ENCODE measurements at places on chromosomes 1 and 21. TPM values are rescaled to one million over a fixed set of nuclear protein-coding genes. Genes with fewer than 3 reads are reported as not detected.

Gene GABPB2
- 5.4 TPM for total RNA-seq

- no peak overlapping the region for H3K27ac ChIP-seq
- H3K4me3 ChIP-seq: no peak overlapping the region
- no peaks in the 10 kb centered on the region for H3K36me3 ChIP-seq
- no peaks in the 10 kb centered on the region for H3K4me1 ChIP-seq
- peaks cover 3% of the 10 kb centered on the region for H3K27me3 ChIP-seq
Observed at GRCh38 chr1:161497961-161498360, 7.3 kb upstream of the FCGR2A start.

Gene PM20D1
- not detected for total RNA-seq

Gene C1orf141
- total RNA-seq: not detected

Gene TAS1R3
- total RNA-seq: 1.3 TPM

Gene KDF1
- total RNA-seq: 1.2 TPM

Gene XCL2
- not detected for total RNA-seq

DNA sequence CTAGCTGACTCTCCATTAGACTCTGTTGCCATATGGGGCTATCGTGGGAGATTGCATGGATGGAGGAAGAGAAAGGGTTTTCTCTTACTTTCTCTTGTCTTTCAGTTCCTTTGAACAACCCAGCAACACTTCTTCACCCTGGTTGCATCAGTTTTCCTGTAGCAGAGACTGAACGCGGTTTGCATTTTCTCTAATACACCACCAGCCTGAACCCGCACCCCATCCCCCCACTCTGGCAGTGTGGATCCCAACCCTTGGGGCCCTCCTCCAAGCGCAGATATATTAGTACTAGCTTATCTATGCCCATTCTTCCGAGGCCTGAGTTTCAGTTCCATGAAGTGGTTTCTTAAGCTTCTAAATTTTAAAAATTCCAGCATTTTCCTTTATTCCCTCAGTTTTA is 12.6 kb downstream of the DR1 start:
- no peak for DNase-seq
- no peak overlapping the region for H3K4me3 ChIP-seq
- H3K27me3 ChIP-seq: peaks cover 2% of the 10 kb centered on the region
- no peaks in the 10 kb centered on the region for H3K36me3 ChIP-seq
- peak overlapping the region; percentile 6 for H3K27ac ChIP-seq
- H3K4me1 ChIP-seq: peaks cover 9% of the 10 kb centered on the region

- DNase-seq: no peak
- H3K4me3 ChIP-seq: no peak overlapping the region
- no peaks in the 10 kb centered on the region for H3K36me3 ChIP-seq
- peaks cover 2% of the 10 kb centered on the region for H3K4me1 ChIP-seq
- no peak overlapping the region for H3K27ac ChIP-seq
Observed at GRCh38 chr1:212484701-212485570, 52.2 kb downstream of the NENF start.

- H3K27ac ChIP-seq: no peak overlapping the region
- H3K4me3 ChIP-seq: no peak overlapping the region
- peaks cover 2% of the 10 kb centered on the region for H3K27me3 ChIP-seq
- DNase-seq: no peak
- no peaks in the 10 kb centered on the region for H3K36me3 ChIP-seq
Observed at GRCh38 chr1:67750691-67751054, 65.7 kb downstream of the GADD45A start.

Gene ITPKB
- total RNA-seq: 0.34 TPM

DNA sequence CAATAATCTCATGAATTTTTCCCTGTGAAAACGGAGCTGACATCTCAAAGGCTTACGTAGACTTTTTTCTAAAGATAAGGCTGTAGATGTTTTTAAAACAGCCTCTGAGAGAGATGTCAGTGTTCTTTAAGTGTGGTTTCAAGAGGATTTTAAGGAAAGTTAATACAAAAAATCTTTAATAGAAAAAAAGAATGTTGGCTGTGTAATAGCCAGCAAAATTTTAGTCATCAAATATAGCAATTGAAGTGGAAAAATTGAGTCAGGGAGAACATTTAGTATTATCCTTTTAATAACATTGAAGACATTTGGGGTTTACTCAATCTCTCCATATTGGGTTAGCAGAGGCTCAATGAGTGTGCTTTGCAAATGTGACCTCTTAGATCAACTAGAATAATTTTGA is 38.6 kb upstream of the CHRM3 start:
- no peaks in the 10 kb centered on the region for H3K27me3 ChIP-seq
- H3K27ac ChIP-seq: no peak overlapping the region
- DNase-seq: no peak
- H3K4me1 ChIP-seq: no peaks in the 10 kb centered on the region
- no peak overlapping the region for H3K4me3 ChIP-seq
- H3K36me3 ChIP-seq: no peaks in the 10 kb centered on the region

DNA sequence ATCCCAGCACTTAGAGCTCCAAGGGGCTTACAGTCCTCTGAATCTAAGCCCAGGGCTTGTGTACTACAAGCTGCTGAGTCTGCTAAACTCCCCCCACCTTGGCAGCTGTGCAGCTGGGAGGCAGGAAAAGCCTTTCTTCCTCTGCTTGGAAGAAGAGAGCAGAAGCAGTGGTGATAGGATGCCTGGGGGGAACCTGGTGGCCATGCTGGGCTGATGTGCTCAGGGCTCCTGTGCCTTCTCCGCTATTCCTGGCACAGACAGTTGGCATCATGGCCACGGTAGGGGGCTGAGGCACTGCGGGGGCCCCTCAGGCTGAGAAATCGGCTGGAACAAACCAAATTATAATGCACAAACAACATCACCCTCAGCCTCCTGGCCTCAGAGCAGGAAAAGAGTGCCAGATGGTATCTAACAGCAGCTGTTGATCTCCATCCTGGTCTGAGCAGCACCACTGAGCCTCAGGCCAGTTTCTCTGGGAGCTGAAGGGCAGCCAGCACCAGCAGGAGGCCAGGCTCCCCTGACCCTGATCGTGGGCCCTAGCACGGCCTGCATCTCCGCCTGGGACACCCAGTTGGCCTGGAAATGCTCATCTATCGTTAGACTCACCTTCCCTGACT is 35.8 kb downstream of the ECE1 start:
- H3K36me3 ChIP-seq: no peaks in the 10 kb centered on the region
- peak; percentile 58 for DNase-seq
- peaks cover 11% of the 10 kb centered on the region for H3K27me3 ChIP-seq
- peak overlapping the region; percentile 98 for H3K27ac ChIP-seq
- peak overlapping the region; percentile 49 for H3K4me3 ChIP-seq

DNA sequence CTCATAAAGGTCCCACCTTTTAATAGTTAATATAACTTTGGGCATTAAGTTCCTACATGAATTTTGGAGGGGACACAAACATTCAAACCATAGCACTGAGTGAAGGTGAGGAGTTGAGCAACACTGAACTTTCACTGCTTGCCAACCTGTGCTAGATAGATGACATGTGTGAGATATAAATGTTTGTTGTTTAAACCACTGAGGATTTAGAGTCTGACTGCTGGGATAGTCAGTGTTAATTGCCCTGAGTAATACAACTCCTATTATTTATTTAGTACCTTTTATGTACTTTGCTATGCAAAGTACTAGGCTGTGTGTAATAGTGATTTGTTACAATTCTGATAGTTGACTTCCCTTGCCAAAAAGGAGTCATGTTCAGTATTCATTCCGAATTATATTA is 32.4 kb upstream of the SLC16A1 start:
- no peaks in the 10 kb centered on the region for H3K36me3 ChIP-seq
- no peak for DNase-seq
- no peak overlapping the region for H3K4me3 ChIP-seq

GRCh38 chr21:31611445-31611844 is 48.0 kb upstream of the SOD1 start:
- no peaks in the 10 kb centered on the region for H3K36me3 ChIP-seq
- no peak overlapping the region for H3K4me3 ChIP-seq
- no peaks in the 10 kb centered on the region for H3K27me3 ChIP-seq

Gene STIL
- total RNA-seq: 5.4 TPM

Gene IGSF9
- 23.4 TPM for total RNA-seq

DNA sequence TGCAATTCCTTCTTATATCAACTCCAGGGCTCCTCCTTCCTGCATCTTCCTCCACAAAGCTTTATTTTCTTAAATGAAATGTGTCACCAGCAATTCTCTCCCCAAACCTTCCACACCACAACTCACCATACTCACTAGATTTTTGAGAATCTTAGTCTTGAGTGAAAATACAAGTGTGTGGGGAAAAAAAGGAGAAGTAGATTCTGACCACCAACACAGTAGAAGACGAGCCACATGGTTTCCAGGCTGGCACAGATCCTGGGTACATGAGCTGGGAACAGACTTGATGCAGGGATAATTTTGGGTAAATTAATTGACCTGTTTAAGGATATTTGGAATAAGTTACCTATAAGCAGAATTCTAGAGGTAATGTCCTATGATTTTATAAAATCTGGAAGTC is 72.8 kb upstream of the KCNJ15 start:
- no peak for DNase-seq
- no peak overlapping the region for H3K27ac ChIP-seq
- H3K27me3 ChIP-seq: peaks cover 1% of the 10 kb centered on the region
- no peak overlapping the region for H3K4me3 ChIP-seq

- no peaks in the 10 kb centered on the region for H3K4me1 ChIP-seq
- no peaks in the 10 kb centered on the region for H3K36me3 ChIP-seq
- no peak for DNase-seq
Observed at GRCh38 chr1:184724843-184725242, 29.8 kb downstream of the EDEM3 start.

DNA sequence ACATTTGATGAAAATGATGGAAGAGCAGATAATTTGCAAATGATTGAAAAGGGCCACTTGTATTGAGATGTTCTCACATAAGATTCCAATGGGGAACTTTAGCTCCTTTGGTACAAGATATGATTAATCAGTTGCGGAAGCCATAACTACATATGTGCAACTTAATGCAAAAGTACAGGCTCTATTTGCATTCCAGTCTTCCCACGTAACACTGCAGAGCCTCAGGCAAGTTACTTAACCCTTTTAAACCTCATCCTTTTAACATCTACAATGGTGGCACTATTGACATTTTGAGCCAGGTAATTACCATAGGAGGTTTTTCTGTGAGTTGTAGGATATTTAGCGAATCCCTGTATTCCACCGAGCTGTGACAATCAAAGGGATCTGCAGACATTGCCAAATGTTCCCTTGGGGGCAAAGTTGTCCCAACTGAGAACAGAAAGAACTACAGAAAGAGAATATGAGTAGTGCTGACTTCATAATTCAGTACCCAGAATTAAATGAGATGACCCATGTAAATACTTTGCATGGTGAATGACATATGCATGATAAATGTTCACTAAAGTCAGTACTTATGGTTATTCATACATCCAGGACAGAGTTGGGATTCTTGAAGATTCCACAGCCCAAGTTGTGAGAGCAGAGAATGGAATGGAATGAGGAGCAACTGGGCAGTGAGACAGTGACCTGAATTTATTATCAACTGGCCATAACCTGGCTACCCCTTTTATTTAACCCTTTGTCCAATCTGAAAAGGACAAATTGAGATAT is 62.6 kb downstream of the SPAG17 start:
- no peaks in the 10 kb centered on the region for H3K36me3 ChIP-seq
- peaks cover 2% of the 10 kb centered on the region for H3K27me3 ChIP-seq
- no peak overlapping the region for H3K27ac ChIP-seq
- H3K4me3 ChIP-seq: no peak overlapping the region

DNA sequence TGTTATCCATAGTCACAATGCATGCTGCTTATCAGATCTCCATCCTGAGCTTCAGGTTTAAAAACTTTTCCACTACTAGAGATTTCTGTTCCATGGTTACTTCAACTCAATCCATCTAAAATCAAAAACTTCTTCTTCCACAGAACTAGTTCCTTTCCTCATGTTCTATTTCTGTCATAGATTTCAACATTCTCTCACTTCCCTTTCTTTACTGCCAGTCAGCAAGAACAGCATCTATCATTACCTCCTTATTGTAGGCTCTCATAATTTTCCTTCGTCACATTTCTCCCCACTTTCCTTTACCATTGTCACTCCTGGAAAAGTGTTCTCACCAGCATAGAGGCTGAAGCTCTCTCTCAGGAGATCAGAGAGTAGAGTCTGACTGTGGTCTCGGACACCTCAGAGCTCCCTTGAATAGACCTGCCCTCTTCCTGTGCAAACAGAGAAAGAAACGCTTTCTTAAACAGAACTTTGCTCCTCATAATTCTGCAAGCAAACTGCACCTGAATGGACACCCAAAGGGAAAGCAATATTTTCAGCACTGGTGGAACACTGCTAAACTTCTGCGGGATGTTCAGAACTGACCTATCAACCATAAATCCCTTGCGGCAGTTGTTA is 48.7 kb upstream of the KIRREL1 start:
- H3K36me3 ChIP-seq: no peaks in the 10 kb centered on the region
- H3K27me3 ChIP-seq: no peaks in the 10 kb centered on the region
- no peak for DNase-seq
- H3K4me3 ChIP-seq: no peak overlapping the region

Gene C1orf226
- total RNA-seq: 12.3 TPM

Gene SLC45A3
- 3.7 TPM for total RNA-seq

DNA sequence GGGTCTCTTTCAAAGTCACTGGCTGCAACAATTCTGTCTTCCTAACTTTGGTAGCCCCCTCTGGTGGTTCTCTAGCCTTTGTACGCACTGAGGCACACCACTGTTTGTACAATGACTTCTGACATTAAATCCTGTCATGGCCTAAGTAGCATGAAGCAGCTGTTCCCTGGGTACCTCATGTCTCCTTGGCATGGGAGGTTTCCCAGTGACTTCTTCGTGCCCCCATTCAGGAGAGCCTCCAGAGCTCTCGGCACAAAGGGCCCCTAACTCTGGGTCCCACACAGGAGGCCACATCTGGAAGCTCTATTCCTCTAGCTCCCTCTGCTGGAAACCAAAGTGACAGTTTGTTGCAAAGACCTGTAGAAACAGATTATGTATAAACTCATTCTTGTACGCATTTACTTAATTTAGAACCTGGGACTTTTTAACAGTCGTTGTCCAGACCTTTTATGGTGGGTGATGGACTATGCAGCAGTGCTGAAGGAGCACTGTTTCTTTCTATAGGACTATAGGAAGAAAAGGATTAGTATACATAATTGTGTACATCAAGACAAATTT is 13.4 kb downstream of the SWT1 start:
- no peaks in the 10 kb centered on the region for H3K36me3 ChIP-seq
- no peak overlapping the region for H3K27ac ChIP-seq
- H3K4me3 ChIP-seq: no peak overlapping the region

DNA sequence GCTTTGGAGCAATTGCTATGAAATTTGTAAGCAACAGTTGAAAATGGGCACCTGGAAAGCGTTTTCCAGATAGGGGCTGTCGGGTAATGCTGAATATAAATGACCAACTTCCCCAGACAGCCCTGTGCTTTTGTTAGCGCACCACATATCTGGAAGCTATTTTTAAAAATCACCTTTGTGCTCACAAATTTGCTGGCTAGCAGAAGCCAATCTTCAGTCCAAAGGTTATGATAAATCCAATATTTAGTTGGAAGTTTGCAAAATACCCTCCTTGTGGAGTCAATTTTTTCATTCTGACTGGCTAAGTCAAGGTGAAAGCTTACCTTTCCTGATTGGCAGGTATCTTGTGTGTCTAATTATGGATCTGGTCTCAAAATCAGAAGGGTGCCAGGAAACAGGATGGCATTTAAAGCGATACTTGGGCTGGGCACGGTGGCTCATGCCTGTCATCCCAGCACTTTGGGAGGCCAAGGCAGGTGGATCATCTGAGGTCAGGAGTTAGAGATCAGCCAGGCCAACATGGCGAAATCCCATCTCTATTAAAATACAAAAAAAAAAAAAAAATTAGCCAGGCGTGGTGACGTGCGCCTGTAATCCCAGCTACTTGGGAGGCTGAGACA is 124.1 kb upstream of the AJAP1 start:
- H3K4me1 ChIP-seq: no peaks in the 10 kb centered on the region
- H3K27me3 ChIP-seq: peaks cover 2% of the 10 kb centered on the region
- H3K36me3 ChIP-seq: no peaks in the 10 kb centered on the region
- no peak overlapping the region for H3K4me3 ChIP-seq

Gene FCRL2
- total RNA-seq: not detected

Gene RHOU
- 79.7 TPM for total RNA-seq

Gene TSPAN2
- 11.2 TPM for total RNA-seq

GRCh38 chr1:8891401-8891800 is 12.9 kb upstream of the ENO1 start:
- H3K4me1 ChIP-seq: no peaks in the 10 kb centered on the region
- no peak overlapping the region for H3K4me3 ChIP-seq
- H3K27me3 ChIP-seq: no peaks in the 10 kb centered on the region
- no peak overlapping the region for H3K27ac ChIP-seq
